Left renal pelvis (tissue), 4 donors: ENCODE measurements at places on chromosomes 6 and 20. TPM values are rescaled to one million over a fixed set of nuclear protein-coding genes. Genes with fewer than 3 reads are reported as not detected.

Gene KCNG1
- 4.1 TPM for polyA plus RNA-seq

Gene KCNK5
- 14.0 TPM for polyA plus RNA-seq

Gene COL9A3
- polyA plus RNA-seq, result 51.8 TPM

Gene OR10C1
- not detected for polyA plus RNA-seq

Gene ACAT2
- polyA plus RNA-seq, result 46.6 TPM

Gene CEP162
- polyA plus RNA-seq, result 20.1 TPM

Gene SIRPD
- polyA plus RNA-seq, result not detected

Gene PCMT1
- polyA plus RNA-seq, result 71.9 TPM

Gene COL20A1
- polyA plus RNA-seq, result 0.82 TPM

Gene NEURL2
- 2.0 TPM for polyA plus RNA-seq

Gene CD109
- 13.8 TPM for polyA plus RNA-seq

Gene PSORS1C2
- polyA plus RNA-seq, result 0.17 TPM

Gene ERVFRD-1
- polyA plus RNA-seq, result not detected

Gene FAM217A
- 1.3 TPM for polyA plus RNA-seq

Gene ULBP1
- polyA plus RNA-seq, result 0.95 TPM

Gene PRRT1
- 2.5 TPM for polyA plus RNA-seq

Gene SLC22A7
- polyA plus RNA-seq, result 0.76 TPM

Gene LAMP5
- 2.1 TPM for polyA plus RNA-seq

Gene CLVS2
- 0.12 TPM for polyA plus RNA-seq

Gene RBM24
- 1.3 TPM for polyA plus RNA-seq

Gene FNDC1
- polyA plus RNA-seq, result 5.7 TPM

Gene SCAND1
- polyA plus RNA-seq, result 61.5 TPM

Gene ARHGAP40
- 0.53 TPM for polyA plus RNA-seq

Gene MEI4
- polyA plus RNA-seq, result 1.6 TPM

Gene CCN6
- 3.6 TPM for polyA plus RNA-seq

Gene PPIL1
- polyA plus RNA-seq, result 55.7 TPM

Gene TRIM38
- polyA plus RNA-seq, result 10.7 TPM

Gene GPR6
- polyA plus RNA-seq, result not detected

Gene KCNQ5
- polyA plus RNA-seq, result 0.14 TPM

Gene ANKRD6
- 28.0 TPM for polyA plus RNA-seq

Gene SPATS1
- polyA plus RNA-seq, result not detected

Gene TREML2
- polyA plus RNA-seq, result not detected

Gene TSHZ2
- 11.8 TPM for polyA plus RNA-seq

Gene DACT2
- polyA plus RNA-seq, result 5.1 TPM

Gene PAK5
- polyA plus RNA-seq, result 0.27 TPM

Gene TRIM15
- 0.14 TPM for polyA plus RNA-seq

Gene SMOC2
- polyA plus RNA-seq, result 36.9 TPM

Gene PNRC1
- polyA plus RNA-seq, result 178 TPM

Gene TRERF1
- polyA plus RNA-seq, result 16.2 TPM

Gene RPS21
- 759 TPM for polyA plus RNA-seq

Gene HLA-DQA2
- polyA plus RNA-seq, result not detected

Gene ADGRG6
- polyA plus RNA-seq, result 15.1 TPM

Gene RNF182
- 3.3 TPM for polyA plus RNA-seq

Gene ADGRF5
- 34.0 TPM for polyA plus RNA-seq

Gene RRBP1
- polyA plus RNA-seq, result 208 TPM

Gene ENPP1
- 19.2 TPM for polyA plus RNA-seq

Gene TFAP2A
- polyA plus RNA-seq, result 0.85 TPM

Gene PPARD
- 21.0 TPM for polyA plus RNA-seq

Gene ADGRB3
- polyA plus RNA-seq, result 5.7 TPM

Gene FHL5
- 0.37 TPM for polyA plus RNA-seq

Gene ZNF334
- 31.5 TPM for polyA plus RNA-seq

Gene ECI2
- polyA plus RNA-seq, result 95.8 TPM

Gene BPI
- 6.3 TPM for polyA plus RNA-seq
